ENCODE measurements at places on chromosomes 16 and 17.

DNA sequence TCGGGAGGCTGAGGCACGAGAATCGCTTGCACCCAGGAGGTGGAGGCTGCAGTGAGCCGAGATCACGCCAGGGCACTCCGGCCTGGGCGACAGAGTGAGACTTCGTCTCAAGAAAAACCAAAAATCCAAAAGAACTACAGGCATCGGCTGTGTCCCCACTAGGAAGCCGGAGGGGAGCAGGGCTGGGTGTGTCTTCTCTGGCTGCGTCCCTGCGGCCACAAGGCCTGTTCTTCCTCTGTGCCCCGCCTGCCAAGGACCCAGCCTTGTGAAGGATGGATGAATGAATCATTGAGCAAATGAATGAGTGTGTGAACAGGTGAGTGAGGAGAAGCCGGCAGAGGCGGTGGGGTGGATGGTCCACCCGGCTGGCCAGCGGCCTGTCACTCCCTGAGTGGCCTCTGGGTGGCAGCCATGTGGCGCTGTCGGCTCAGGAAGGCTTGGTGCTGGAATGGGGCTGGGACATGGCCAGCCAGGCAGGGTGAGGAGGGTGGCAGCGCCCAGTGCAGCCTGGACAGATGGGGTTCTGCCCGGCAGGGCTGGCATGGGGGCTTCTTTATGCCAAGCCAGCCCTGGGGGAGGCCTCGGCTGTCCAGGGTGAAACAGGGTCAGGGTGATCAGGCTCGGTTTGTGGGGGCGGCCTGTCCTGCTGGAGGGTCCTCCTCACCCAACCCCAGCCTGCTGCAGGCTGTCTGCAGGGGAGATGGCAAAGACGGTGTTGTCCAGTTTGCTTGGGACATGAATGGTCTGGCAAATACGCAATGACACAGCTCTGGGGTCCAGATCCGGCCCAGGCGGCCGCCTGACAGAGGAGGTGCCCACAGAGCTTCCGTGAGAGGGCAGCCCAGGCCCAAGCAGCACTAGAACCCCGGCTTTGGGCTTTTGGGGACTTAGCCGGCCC lies 21.7 kb downstream of the SLC25A10 start:
- peak; percentile 67 for DNase-seq

GRCh38 chr17:34851961-34852540 lies 109.2 kb downstream of the CCT6B start:
- DNase-seq = no peak

- DNase-seq = no peak
Measured at GRCh38 chr17:80793851-80794267, 197.8 kb upstream of the CHMP6 start.

- no peak for DNase-seq
Measured at GRCh38 chr16:66287416-66287815, 79.1 kb upstream of the CDH5 start.

DNA sequence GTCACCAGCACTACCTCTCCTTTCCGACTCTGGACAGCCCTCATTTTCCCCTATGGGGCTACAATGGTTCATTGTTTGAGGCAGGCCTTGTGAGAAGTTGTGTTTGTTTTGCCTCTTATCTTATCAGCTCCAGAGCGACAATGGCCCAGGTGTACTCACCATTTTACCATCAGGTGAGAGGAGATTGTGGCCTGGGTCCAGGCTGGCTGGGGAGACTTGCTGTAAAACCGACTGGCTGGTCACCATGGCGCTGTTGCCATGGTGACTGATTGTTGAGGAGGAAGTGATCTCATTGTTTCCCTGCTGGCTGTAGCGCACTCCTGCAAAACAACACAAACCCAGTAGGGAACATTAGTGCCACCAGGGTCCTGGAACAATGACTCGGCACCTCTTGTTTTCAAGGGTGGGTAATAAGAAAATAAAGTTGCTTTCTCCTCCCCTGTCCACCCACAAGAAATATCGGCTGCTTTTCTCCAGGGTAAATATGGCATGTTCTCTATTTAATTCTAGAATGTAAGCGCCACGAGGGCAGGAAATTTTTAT lies 34.4 kb downstream of the HNF1B start:
- peak; percentile 81 for DNase-seq

GRCh38 chr17:82228278-82228841 lies 482 bp upstream of the SLC16A3 start:
- DNase-seq = no peak

GRCh38 chr17:41613277-41614082 lies 913 bp upstream of the KRT16 start:
- DNase-seq = no peak

DNA sequence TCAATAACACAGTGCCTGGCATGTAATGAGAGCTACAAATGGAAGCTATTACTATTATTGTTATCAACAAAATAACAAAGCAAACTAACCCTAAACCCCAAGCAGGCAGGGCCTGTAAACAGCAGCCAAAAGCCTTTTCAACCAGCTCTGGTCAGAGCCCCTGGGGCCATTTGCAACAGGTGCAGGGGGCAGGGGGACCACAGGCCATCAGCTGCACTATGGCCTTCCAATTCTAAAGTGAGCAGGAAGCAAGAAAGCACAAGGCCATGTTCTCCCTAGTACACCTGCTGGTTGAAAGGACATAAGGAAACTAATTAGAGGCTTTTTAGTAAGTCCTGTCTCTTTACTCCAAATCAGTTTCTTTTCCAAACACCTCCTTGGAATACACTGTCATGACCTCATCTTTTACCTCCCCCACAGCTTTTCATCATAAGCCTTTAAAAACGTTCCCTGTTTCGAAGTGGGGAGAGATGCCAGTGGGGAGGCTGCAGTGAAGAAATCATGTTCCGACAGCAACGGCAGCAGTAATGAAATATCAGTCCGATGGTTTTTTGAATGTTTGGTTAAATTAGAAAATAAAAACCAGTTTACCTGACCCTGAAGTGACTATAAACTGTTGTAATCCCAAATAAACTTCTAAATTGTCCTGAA lies 68.4 kb upstream of the GSG1L start:
- DNase-seq = no peak

GRCh38 chr17:75153780-75154194 lies 525 bp downstream of the JPT1 start:
- DNase-seq = no peak

DNA sequence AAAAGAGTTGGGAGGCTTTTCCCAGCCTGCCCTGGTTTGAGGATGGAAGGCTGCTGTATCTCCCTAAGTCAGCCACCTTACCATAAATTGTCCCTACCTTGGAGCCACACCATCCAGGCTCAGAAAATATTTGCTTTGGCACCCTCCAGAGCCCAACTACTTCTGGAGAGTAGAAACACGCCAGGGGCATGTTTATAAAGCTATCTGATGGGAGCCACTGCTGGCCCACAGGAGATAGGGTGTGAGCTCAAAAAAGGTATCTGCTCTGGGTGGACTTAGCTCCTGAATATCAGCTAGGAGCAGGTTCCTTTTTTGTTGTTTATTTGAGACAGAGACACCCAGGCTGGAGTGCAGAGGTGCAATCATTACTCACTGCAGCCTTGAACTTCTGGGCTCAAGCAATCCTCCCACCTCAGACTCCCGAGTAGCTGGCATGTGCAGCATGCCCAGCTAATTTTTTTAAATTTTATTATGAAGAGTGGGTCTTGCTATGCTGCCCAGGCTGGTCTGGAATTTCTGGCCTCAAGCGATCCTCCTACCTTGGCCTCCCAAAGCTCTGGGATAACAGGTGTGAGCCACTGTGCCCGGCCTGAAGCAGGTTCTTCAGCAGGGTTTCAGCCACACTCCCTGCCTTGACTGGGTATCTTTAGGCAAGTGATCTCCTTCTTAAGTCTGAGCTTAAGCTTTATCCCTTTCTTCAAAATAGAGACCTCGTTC lies 147.1 kb downstream of the SALL1 start:
- no peak for DNase-seq

- no peak for DNase-seq
Measured at GRCh38 chr17:79153367-79154130, 78.9 kb downstream of the ENGASE start.

GRCh38 chr17:62816282-62816839 lies 8.2 kb upstream of the MARCHF10 start:
- DNase-seq = no peak

- DNase-seq = no peak
Measured at GRCh38 chr17:40915721-40916256, 21.7 kb downstream of the KRT23 start.

DNA sequence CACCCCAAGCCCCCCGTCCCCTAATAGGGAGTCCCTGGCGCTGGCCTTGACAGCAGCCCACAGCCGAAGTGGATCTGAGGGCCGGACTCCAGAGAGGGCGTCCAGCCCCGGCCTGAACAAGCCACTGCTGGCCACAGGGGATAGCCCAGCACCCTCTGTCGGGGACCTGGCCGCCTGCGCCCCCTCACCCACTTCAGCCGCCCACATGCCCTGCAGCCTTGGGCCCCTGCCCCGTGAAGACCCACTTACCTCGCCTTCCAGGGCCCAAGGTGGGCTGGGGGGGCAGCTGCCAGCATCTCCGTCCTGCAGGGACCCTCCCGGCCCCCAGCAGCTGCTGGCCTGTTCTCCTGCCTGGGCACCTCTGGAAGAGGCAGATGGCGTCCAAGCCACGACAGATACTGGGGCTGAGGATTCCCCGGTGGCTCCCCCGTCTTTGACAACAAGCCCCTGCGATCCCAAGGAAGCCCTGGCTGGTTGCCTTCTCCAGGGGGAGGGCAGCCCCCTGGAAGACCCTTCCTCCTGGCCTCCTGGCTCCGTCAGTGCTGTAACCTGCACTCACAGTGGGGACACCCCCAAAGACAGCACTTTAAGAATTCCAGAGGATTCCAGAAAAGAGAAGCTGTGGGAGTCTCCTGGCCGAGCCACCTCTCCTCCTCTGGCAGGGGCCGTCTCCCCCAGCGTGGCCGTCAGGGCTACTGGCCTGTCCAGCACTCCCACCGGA lies 19.3 kb upstream of the ZFPM1 start:
- no peak for DNase-seq

DNA sequence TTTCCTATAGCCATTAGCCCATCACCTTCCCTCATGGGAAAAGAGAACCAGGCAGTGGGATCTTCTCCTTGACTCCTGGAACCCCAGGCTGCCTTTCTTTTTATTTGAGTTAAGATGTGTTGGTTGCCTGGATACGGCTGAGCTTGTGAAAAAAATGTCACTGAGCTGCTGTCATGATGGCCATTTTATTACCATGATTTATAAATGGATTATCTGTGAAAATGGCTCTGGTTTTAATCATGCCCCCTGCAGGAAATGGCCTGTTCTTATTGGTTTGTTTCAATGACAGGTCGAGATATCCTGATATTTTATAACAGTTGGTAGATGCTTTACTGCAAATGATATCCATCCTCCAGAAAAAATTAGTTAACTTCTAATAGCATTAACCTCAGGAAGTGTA lies 640.4 kb downstream of the CDH11 start:
- DNase-seq = no peak

DNA sequence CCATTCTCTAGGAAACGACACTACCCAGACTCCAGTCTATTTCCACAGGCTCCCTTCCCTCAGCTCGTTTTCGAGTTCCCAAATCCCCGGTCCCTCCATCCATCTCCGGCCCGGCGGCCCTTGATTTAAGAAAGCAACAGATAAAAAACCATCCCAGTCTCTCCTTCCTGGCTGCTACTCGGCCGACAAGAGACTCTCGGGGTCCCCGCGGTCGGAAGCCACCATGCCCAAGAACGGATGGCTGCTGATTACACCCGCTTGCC lies 182 bp downstream of the RPL26 start:
- DNase-seq = no peak

DNA sequence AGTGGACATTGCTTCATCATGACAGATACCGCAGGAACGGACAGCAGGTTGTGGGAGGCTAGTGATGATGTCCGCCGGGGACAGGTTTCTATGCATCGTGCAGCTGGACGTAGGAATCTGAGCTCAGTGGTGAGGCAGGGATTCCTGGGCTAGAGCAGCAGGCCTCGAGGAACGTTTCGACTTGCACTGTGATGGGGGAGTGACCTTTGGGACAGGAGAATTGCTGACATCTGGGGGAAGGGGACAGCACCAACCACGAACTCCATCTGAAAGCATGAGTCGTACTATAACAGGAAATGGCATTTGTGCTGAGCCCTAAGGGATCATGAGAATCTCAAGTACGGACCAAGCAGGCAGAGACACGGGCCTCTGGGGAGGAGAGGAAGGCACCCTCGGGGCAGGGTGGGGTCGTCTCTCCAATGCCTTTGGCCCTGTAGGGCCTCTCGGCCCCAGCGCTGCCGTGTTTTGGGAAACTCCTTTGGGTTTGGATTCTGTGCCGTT lies 65.8 kb upstream of the ENDOV start:
- no peak for DNase-seq

DNA sequence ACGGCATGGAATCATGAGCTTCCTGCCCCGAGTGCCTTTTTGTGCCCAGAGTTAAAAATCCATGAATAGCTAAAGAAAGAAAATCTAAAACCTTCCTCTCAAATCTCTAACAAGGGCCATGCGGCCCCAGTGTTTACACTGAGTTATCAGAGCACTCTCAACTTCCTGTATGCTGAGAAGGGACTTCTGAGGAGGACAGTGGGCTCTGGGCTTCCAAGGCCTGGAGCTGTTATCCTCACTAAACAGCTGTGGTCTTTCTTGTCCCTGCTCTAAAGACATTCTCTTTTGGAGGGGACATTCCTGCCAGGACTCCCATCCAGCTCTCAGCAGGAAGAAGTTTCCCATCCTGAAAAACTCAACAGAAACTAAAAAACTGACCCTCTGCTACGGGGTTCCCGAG lies 135.6 kb downstream of the AATF start:
- no peak for DNase-seq

DNA sequence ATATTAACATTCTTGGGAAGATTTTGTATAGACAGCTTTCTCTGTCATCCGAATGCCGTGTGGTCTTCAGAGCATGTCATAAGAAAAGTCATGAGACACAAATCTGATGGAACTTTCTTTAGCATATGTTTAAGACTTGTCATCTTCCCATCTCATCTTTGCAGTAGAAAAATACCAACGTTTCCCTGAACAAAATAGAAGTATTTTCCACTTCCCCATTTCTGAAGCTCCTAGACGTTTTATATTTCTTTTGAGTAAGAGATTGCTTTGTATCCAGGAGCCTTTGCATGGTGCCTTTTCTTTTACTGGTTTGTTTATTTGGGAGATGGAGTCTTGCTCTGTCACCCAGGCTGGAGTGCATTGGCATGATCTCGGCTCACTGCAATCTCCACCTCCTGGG lies 235.1 kb downstream of the PRKCA start:
- no peak for DNase-seq

DNA sequence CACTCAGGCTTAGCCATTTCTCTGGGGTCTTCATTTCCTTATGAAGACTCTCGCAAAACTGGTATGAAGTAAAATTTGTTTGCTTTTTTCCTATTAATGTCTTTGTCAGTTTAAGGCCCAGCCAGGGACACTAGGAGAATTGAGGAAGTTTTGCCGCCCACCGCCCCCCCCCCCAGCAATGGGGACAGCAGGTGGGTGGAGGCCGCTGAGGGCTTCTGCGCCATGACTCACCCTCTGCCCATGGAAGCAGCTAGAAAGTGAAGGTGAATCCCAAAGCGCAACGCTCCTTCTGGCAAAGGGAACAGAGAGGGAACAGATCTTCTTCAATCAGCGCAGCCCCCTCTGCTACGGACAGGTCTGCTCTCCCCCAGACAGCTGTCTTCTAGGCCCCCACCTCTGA lies 49.7 kb downstream of the MARF1 start:
- no peak for DNase-seq

DNA sequence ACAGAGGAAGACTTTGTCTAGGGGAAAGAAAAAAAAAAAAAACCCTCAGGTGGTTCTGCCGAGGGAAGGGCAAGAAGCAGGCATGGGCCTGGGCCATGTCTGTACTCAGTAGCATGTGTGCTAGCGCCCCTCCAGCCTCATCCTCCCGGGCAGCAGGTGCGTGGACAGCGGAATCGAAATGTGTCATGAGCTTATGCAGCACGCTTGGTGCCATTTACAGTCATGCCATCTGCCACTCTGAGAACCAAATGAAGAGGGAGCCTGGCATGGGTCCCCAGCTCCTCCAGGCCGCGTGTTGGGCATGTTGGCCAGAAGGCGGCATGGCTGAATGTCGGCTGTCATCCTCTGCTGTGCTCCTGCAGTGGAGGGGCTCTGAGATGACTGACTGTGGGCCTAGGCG lies 31.4 kb downstream of the CRAMP1 start:
- no peak for DNase-seq

Data from NCI-H510A (cell line).